ENCODE measurements at places on chromosomes 12 and 14.

DNA sequence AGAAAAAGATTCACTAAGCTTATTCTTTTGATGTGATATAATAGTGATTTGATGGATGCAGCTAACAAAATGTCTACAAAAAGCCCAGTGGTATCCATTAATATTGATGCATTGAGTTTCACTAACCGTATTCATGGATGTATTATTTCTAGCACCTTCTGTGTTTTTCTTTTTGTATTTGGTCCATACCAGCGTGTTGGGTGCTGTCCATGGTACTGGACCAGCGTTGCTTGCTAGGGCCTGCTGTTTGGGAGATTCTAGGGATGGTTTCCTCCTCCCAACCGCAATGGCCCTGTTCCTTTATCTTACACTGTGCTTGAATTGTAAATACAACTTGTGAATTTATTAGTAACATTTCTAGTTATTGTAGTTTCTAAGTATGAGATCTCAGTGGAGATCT lies 31.7 kb downstream of the ANO4 start:
- no peak for DNase-seq

DNA sequence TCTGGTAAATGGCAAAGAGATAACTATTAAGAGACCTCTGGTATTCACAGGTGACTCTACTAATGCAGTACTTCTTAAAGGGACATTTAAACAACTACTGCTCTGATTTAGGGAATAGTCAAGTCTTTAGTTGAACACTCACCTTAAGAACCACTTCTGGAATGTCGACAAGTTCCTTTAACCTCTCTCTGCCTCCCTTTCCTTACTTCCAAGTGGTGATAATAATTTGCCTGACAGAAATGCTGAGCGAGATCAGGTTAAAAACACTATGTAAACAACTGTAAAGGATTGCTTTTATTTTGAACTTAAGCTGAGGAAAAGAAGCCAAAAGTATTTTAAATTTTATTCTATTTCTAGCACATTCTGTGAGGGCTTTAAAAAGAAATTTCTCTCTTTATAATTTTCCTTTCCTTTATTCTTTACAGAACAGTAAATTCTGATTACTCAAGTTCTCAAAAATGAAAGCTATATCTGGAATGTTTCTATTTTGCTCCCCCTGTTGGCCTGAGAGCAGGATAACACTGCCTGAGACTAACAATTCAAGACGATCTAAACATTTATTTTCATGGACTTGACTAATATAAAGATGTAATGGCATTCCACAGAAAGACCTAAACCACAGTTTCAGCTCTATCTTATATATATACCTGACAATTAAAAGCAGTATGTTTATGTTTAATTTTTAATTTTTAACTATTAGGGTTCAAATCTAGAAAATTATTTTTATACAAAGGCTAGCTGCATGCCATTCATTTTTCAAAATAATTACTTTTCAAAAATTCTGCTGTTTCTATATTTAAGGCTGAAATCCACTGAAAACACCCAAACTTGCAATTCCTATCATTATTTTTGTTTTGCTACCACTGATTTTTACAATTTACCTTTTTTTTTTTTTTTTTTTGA lies 29.2 kb downstream of the ZCCHC8 start:
- DNase-seq, result peak; percentile 81

- DNase-seq, result no peak
Measured at GRCh38 chr12:14656846-14657245, 39.6 kb downstream of the GUCY2C start.

GRCh38 chr14:23529016-23529415 lies 22.5 kb downstream of the ZFHX2 start:
- DNase-seq, result no peak

- no peak for DNase-seq
Measured at GRCh38 chr12:88556213-88556774, 24.0 kb downstream of the KITLG start.

GRCh38 chr14:68622856-68623255 lies 170.0 kb downstream of the ZFP36L1 start:
- DNase-seq, result no peak

- DNase-seq, result no peak
Measured at GRCh38 chr12:116313194-116313927, 35.9 kb upstream of the MED13L start.

DNA sequence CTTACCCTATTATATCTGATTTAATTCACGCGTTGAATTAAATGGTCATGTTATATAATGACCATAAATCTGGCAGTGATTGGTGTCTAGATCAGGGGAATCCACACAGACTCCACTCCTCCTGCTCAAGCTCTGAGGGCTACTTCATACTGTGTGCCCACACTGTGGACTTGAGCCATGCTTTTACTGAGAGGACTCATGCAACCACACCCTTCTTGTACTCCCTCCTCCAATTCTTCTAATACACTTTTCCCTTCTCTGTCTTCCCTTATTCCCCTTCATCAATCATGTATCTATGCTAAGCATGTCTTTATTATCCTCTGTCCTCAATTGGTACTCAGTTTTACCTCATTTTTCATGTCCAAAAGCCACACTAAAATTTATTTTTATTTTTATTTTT lies 37.7 kb upstream of the LRFN5 start:
- DNase-seq, result no peak

DNA sequence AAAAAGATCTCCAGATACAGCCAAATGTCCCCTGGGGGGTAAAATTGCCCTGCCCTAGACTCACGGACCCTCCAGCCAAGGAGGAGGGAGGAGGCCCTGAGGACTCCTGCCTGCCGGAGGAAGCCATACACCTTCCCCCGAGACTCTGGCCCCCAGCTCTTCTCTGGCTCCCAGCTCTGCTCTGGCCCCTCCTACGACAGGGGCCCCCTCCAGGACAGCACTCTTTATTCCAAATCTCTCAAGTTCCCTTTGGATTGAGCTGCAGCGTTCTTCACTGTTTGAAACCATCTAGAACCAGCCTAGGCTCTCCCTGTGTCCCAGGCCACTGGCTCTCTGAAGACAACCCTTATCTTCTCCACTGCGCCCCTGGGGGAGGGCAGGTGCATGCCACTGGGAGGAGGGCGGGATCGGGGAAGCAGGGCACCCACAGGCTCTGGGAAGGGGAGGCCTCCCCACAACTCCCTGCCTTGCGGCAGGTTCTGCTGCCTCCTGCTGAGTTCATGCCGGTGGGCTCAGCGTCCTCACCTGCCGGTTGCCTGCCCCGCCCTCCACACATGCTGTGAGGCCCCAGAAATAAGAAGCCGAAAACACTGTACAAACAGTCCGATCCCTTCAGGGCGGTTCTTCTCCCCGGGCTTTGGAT lies 112.7 kb downstream of the DICER1 start:
- DNase-seq, result no peak

DNA sequence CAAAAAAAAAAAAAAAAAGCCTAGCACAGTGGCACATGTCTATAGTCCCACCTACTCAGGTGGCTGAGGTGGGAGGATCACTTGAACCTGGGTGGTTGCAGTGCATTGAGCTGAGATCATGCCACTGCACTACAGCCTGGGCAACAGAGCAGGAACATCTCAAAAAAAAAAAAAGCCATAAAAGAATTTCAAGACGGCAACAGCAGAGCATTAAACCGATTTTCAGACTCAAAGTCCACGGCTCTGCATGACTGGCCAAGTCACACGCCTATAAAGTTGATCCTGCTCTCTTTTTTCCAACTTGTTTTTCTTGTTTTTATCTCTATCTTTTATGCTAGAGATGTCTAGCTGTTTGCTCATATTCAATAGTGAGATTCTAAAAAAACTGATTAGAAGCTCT lies 45.3 kb downstream of the FBXO34 start:
- no peak for DNase-seq

Measured in CD4-positive, alpha-beta T cell (primary cell).